Substantia nigra (tissue), 51 donors: ENCODE measurements at places on chromosomes 12 and 14.

DNA sequence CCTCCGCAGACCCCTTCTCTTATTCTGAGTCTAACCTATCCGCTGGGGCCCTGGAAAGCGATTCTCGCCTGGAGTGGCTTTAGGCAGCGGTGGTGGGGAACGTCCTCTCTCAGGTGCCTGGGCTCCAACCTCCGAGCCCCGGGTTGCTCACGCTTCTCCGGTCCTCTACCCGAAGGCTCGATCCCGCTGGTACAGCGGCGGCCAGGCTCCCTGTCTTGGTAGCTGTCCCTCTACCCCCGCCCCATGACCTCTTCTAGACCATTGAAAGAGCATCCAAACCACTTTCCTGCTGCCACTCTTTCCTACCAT, 505 bp upstream of the HEBP1 start:
- DNase-seq, result peak; percentile 69

GRCh38 chr12:70890895-70891832, 29.4 kb downstream of the PTPRR start:
- DNase-seq, result no peak

DNA sequence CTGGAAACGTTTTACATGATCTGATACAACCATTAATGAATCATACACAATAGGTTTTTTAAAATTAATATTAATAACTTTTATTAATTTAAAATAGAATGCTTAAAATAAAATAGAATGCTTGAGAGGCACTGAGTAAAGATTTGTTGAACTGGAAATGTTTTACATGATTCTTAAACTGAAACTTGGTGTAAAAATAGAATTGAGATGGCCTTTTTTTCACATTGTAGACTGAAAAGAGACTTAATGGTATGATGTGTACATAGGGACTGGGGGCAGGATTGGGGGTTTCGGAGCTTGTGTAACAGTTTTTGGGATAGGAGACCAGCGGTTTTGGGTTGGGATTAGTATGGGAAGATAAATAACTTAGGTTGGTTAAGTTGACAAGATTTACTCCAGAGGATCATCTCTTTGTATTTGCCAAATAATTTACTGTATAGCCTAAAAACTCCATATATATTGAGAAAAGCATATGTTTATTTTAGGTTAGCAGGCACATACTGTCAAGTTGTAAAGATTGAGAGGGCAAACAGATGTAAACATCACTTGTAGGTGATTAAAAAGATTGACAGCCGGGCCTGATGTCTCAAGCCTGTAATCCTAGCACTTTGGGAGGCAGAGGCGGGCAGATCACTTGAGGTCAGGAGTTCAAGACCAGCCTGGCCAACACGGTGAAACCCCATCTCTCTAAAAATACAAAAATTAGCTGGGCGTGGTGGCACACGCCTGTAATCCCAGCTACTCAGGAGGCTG, 2.0 kb upstream of the ZNF410 start:
- no peak for DNase-seq

GRCh38 chr12:9391815-9392214, 183.6 kb upstream of the PZP start:
- no peak for DNase-seq

DNA sequence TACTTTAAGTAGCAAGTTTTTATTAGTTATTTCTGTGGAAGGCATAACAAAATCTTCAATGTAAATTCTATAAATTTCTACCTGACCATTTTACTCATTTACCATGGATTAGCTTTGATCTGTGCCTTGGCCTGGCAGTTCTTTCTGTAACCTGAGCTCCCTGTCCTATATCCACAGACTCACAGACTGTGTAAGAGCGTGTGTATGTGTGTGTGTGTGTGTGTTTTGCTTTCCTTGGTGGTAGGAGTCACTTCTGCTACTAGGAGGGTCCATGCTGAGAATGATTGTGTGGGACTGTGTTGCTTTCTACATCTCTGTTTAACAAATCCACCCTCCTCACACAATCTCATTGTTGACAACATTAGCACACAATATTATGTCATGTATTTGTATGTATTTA, 221.2 kb upstream of the PELI2 start:
- no peak for DNase-seq

DNA sequence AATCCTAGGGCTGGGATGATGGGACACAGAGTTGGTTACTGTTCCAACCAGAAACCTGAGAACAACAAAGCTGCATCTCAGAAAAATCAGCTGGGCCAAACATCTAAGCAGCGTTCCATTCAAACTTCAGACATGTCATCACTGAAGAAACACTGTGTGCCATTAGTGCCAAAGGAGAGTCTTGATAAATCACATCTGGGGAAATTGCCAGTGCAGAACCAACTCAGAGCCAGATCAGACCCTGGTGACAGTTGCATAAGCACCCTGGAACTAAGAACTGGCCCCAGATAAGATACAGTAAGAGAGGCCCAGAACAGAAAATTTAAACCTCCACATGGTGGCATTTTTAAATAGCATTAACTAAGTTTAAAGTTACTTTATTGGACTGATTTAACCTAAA, 482.8 kb downstream of the PRKD1 start:
- no peak for DNase-seq

- DNase-seq, result no peak
These were observed 56.5 kb downstream of the WASHC4 start for GRCh38 chr12:105164068-105164467.

DNA sequence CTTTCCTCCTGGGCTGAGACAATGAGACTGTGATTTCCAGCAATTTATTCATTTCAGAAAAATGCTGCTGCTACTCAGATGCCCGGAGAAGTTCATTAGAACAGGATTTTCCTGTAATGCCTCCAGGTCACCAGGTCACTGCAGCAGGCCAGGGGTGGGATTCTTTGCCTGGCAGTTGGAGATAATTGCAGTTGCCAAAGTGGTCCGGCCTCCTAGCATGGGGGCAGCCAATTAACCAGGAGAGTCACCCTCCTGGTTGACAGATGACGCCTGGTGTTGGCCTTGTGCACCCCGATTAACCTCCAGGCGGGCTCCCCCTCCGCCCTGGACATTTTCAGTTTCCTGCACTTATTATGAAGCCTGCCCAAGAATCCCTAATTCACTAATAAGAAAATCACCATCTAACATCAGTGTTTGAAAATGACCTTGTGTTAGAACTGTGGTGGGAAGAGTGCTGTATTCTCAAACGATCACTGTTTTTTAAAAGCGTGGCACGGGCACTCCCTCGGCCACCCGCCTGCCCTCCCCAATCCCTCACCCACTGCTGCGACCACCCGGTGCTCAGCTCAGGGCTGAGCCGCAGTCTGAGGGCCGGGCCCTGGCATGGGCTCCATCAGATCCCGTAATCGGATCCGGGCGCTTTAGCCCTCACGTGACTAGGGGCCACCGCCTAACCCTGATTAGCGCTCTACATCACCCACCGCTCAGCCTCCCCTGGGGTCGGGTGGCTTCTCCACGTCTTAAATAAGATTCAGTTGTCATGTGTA, 12.9 kb downstream of the RIMBP2 start:
- no peak for DNase-seq

DNA sequence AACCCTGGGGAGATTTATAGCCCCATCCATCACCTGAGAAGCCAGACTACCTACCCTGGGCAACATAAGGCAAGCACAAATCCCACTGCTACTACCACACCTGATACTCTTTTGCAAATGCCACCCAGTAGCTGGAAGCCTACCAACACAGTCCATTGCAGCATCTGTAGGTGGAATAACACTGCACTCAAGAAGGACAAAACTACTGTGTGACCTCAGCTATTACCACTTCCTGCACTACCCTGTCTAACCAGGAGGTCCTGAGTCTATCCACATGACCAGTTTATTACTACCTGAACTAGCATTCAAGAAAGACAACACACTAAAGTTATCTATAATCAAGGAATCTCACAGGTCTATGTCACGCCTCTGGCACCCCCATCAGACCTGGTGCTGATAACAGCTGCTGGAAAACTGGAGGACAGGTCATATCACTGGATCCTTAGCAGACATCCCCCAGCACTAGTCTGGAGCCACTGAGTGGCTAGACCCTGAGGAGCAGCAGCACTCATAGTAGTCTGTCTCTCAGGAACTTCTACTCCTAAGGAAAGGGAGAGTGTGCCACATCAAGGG, 2.9 kb upstream of the CLEC1A start:
- no peak for DNase-seq

DNA sequence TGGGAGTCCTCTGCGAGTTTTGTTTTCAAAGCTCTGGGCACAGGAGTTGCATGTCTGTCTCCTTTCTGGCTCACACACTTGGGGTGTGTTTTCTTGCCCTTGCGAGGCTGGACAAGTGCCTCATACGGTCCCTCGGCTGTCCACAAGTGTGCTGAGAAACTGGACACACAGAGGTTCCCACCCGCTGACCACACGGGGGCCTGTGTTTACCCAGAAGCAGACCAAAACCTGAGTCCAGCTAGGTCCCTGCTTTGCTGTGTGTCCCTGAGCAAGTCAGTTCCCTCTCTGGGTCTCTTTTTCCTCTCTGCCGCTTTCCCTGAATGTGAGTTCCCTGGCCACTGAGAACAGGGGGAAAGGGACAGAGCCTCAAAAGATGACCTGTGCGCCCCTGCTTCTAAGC, 678 bp upstream of the OAS2 start:
- DNase-seq, result no peak

DNA sequence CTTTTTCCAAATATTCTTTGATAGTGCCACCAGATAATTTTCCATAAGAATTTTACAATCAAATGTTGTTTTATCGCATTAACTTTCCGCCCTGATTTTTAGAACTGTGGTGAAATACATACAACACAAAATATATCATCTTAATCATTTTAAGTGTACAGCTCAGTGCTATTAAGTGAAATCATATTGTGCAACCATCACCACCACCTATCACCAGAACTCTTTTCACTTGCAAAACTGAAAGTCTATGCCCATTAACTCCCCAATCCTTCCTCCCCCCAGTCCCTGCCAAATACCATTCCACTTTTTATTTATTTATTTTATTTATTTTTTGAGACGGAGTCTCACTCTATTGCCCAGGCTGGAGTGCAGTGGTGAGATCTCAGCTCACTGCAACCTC, 36.6 kb downstream of the CDKL1 start:
- DNase-seq, result no peak

- peak; percentile 69 for DNase-seq
These were observed 1.3 kb upstream of the ATP5MC2 start for GRCh38 chr12:53677016-53677799.

GRCh38 chr14:102092806-102093205, 6.0 kb upstream of the HSP90AA1 start:
- no peak for DNase-seq

DNA sequence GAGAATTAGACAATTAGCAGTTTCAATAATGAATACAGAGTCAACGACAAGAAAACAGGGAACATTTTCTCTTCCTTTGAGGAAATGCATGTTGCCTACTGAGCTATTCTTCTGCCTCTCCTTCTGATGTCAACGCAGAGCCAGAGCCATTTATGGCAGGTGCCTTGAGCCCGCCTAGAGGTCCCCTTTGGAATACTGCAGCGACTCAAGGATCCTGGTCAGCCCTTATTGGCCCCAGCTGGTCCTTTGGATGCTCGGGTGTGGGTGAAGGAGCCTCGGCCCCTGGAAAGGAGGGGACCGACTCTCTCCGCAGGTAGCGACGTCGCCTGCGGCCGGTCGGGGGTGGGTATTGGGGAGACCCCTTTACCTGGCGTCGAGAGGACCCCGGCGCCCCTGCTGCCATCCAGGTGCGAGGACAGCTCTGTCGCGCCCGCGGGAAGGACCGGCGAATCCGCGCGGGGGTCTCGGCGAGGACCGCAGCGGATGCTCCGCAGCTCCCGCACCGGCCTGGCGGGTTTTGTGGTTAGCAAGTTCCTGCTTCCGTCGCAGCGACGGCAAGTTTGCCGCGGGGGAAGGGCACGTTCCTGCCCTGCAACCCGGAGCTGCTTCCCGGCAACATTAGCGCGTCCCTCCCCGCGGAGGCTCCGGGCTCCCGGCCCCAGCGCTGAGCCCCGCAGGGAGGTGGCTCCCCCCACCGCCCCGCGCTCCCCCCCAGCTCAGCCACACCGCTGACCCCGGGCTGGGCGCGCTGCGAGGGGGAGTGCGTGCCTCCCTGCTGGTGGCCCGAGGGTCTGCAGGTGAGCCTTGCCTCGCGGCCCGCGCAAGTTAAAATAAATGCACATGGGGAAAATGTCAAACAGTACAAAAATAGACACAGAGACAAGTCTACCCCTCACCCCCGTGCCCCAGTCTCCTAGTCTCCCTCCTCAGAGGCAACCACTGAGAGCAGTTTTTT, at the start of gene MANSC1:
Gene MANSC1 (minus strand): TSS at position 532 of the 955 bp plus-strand sequence. CDS start 6,928 bp downstream, outside the sequence.
- peak; percentile 24 for DNase-seq

DNA sequence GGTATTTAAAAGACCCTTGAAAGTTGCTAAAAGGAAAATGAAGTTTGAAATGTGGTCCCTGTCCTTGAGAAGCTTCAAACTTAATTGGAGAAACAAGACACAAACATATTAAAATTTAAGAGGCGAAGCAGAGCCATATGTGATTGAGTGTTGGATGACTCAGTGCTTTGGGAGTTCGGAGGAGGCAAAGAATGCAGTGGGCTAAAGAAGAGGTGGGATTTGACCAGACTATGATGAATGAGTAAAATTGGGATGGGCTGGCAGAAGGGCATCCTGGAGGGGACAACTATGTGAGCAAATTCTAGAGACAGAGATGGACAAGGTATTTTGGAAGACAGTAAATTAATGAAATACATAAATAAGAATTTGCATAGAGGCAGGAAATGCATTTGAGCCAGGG, 358.6 kb downstream of the EGLN3 start:
- no peak for DNase-seq

DNA sequence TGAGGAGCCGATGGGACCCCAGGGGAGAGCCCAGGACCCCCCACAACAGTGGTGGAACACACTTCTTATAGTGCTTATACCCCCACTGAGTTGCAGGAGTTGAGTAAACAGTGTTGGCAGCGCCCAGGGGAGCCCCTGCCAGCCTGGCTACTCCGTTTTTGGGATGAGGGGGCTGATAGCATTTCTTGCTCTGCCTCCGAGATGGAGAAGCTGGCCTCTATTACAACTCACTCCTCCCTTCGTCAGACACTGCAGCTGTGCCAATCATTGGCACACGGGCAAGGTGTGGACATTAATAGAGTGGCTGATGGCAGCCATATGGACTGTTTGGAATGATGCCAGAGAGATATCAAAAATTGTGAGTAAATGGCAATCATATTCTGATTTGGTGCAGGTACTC, 94.9 kb upstream of the TMPO start:
- no peak for DNase-seq

- DNase-seq, result no peak
These were observed 12.9 kb downstream of the SERPINA6 start for GRCh38 chr14:94310248-94310647.

DNA sequence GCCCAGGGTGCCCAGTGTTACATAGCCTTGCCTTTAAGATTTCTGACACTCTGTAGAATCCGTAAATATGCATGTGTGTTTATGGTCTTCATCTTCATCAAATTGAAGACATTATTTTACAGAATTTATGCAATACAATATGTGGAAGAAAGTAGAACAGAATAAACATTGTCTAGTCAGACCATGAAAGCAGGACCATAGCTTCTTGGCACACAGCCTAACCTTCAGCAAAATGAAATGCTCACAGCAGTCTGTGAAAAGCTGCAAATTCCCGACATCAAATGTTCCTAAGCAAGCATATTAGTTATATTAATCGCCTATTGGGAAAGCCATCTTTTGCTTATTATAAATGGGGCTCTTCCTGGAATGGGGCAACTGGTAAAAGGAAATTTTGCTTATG, 111.3 kb upstream of the GARIN2 start:
- DNase-seq, result no peak

GRCh38 chr12:116969615-116970585, 59.1 kb downstream of the FBXW8 start:
- DNase-seq, result no peak

- DNase-seq, result no peak
These were observed 30.1 kb upstream of the GPR132 start for GRCh38 chr14:105095236-105095805.
